ENCODE measurements at places on chromosomes 2 and 18.
A peak's percentile ranks its signal among the peaks of the same experiment; 100 is the strongest.

DNA sequence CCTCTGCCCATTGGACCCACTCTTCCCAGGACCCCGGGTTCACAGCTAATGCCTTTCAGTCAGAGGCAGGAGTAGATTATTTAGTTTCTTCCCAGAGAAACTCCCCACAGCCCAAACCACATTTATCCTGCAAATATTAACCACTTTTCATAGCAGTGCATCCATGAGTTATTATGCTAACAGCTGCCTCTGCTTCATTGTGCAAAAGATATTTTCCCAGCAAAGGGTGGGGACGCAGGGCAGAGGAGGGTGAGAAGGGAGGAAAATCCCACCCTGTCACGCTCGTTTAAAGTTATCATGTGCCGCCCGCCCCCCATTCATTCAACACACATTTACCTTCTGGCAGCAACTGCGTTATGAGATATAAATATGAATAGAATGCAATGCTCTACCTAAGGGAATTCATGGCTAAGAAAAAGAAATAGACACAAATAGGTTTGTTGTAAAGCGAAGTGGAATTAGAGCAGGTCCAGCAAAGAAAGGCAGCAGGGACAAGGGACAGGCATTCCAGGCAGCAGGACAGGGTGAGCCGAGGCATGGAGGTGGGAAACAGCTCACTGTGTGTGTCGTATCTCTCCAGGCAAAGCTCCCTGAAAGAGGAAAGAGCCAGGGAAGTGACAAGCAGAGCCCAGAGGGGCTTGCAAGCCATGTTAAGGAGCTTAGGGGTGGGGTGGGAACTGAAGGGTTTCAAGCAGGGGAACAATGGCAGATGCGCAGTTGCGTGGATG lies 46.3 kb upstream of the LTBP1 start:
- no peak for DNase-seq

- DNase-seq, result no peak
These were observed 28.0 kb downstream of the HPCAL1 start for GRCh38 chr2:10330700-10331026.

GRCh38 chr2:47134386-47135090 lies 20.6 kb downstream of the STPG4 start:
- DNase-seq, result no peak

DNA sequence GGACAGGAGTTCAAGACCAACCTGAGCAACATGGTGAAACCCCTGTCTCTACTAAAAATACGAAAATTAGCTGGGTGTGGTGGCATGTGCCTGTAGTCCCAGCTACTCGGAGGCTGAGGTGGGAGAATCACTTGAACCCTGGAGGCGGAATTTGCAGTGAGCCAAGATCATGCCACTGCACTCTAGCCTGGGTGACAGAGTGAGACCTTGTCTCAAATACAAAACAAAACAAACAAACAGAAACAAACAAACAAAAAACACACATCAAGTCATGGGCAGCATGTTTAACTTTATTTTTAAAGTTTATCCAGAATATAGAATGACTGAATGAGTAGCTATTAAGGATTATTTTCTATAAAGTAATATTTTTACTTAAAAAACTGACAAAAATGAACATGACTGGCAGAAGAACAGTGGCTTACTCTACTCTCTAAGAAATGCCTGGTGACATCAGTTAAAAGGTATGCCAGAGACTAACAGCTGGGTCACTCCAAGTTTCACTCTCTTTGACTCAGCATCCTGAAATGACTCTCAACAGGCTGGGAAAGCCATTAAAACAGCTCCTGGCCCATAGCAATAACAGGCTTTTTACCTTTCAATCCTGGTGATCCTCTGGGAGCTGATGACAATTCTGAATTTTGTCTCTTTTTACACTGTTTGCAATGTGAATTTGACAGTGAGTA lies 281.6 kb upstream of the STON1 start:
- DNase-seq, result peak; percentile 32

- DNase-seq, result no peak
These were observed 201.2 kb upstream of the PIK3C3 start for GRCh38 chr18:41753826-41754225.

DNA sequence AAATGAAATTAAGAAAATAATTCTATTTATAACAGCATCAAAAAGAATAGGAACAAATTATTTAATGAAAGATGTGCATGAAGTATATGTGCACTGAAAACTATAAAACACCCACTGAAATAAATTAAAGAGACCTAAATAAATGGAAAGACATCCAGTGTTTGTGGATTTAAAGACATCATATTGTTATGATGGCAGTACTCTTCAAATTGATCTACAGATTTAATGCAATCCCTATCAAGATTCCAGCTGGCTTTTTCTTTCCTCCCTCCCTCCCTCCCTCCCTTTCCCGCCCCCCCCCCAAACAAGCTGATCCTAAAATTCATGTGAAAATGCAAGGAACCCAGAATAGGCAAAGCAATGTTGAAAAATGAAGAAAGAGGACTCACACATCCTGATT lies 83.5 kb upstream of the ZFP36L2 start:
- DNase-seq, result no peak

DNA sequence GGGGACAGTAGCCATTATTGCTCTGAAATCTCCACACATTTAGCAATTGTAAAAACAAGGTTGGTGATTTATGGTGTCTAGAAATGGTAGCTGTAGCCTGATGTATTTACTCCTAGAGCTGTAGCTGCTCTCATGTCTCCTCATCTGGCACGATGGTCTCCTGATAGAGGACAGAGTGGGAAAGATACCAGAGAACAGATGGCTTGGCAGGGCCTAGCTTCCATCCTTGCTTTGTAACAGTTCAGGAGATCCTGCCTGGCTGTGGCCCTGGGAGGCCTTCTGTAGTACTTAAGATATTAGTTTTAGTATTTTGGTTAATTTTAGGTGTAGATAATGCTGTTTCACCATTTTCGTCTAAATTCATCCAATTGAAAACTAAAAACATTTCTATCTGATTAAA lies 6.7 kb downstream of the ATG16L1 start:
- DNase-seq, result no peak

- DNase-seq, result no peak
These were observed 216.3 kb downstream of the BCL11A start for GRCh38 chr2:60337142-60337497.

DNA sequence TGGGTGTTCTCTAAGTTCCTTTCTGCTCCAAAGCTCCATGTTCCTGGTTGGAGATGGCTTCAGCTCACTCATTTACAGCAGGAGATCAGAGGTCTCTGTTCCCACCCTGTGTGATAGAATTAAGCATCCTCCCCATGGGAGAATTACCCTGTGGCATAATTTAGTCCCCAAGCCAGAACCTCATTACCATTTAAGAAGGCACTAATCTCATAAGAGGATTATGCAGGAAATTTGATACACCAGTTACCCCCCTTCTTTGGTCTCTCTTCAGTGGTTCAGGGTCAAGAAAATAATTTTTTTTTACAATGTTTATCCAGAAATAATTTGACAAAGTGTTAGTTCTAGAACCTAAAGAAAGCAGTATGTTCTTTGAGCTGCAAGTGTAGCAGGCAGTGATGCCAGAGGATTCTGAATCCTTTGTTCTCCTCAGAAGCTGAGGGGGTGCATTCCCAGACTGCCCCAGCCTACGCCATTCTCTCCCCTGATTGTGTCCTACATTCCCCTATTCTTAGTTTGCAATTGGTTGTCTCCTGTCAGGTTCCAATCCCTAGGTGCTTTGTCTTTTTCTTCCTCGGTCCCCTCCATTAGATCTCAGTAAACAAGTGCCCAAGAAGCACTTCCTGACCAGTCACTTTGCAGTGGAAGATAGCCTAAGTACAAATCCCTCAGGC lies 163.6 kb downstream of the PRKCE start:
- DNase-seq, result no peak

DNA sequence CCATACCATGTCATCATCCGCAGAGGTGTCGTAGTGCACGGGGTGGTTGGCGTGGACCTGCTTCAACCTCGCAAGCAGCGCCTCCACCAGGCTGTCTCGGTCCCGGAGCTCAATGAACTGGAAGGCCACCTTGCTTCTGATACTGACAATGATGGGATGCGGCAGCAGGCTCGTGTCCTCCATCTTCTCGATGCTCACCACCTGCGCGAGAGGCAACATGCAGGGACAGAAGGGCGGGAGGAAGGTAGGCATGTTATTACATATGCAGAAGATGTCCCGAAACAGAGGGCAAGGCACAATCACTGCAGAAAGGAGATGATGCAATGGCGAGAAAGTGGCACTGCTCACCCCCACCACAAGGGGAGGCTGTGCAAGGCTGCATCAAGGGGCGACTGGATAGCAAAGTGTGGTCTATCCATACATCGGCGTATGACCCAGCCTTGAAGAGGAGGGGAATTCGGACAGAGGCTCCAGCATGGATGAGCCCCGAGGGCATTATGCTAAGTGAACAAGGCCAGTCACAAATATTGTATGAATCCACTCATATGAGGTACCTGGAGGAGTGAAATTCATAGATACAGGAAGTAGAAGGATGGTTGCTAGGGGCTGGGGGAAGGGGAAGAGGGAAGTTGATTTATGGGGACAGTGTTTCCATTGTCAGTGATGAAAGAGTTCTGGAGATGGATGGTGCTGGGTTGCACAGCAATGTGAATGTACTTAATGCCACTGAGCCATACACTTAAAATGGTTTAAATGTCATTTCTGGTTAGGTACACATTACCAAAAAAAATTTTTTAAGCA lies 36.6 kb downstream of the RPL31 start:
- no peak for DNase-seq

DNA sequence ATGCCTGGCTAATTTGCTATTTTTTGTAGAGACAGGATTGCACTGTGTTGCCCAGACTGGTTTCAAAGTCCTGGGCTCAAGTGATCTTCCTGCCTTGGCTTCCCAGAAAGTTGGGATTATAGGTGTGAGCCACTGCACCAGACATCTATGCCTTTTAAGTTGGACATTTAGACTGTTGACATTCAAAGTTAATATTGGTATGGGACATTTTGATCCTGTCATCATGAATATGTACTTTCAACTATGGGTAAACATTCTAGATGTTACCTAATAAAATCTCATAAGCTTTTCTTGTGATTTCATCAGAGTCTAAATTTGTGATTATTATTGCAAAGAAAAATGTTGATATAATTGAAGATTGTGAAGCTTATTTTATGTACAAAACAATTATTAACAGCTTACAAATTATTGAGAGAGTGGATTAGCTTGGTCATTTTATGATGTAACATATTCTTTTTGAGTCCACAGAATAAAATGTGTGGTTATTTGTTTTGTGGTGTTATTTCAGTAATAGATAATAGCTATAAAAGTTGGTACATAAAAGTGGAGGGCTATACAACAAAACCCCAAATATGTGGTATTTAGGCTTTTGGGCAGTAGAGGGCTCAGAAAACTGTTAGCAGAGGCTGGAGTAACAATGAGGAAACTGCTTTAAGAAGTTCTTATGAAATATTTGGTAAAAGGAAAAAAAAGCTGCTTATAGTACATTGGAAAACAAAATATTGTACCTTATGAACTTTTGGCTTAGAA lies 41.4 kb downstream of the STARD6 start:
- DNase-seq, result no peak

DNA sequence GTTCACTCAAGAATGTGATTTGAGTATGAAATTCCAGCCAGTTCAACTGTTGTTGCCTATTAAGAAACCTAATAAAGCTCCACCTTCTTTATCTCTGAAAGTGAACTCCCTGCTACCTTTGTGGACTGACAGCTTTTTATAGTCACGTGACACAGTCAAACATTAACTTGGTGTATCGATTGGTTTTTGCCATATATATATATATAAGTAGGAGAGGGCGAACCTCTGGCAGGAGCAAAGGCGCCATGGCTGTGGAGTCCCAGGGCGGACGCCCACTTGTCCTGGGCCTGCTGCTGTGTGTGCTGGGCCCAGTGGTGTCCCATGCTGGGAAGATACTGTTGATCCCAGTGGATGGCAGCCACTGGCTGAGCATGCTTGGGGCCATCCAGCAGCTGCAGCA lies at the start of gene UGT1A1:
TSS of gene UGT1A1 (plus strand) at position 228 of the 400 bp plus-strand sequence. CDS start at position 246, 18 bp downstream.
- no peak for DNase-seq

DNA sequence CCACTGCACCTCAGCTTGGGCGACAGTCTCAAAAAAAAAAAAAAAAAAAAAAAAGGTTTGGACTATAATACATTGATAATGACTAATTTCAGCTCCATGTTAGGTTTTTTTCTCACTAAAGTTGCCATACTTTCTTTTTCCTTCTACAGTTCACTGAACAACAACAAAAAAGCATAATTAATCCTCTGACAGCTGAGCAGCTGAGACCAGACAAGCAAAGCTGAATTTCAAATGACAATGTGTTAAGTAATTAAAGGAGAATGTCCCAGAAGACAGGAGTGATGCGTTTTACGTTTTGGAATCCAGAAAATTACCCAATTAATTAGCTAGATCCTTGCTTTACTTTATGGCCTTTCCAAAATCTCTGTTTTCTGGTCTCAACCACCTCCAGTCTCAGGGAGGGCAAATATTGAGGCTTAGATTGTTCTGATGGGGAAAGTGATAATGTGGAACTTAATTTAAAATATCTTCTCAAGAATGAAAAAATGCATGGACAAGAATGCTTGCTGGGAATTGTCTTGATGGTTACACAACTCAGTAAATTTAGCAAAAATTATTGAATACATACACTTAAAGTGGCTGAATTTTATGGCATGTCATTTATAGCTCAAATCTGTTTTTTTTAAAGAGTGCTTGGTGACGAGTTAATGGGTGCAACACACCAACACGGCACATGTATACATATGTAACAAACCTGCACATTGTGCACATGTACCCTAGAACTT lies 17.4 kb upstream of the RMDN2 start:
- no peak for DNase-seq

DNA sequence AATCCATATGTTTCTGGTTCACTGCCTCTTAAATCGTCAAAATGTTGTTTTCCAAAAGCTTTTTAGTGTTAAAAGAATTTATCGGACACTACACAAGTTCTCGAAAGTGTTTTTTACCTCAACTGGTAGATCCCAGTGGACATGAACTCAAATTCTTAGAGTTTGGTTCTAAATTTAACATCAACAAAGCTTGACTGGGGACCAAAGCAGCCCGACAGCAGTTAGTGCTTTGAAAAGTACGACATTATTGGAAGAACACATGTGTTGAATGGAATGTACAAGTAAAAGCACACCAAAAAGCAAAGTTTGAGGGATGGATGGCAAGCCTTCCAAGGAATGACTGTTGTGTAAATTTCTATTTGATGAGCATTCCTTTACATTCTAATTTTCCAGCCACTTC lies 803.9 kb upstream of the POU3F3 start:
- DNase-seq, result no peak

DNA sequence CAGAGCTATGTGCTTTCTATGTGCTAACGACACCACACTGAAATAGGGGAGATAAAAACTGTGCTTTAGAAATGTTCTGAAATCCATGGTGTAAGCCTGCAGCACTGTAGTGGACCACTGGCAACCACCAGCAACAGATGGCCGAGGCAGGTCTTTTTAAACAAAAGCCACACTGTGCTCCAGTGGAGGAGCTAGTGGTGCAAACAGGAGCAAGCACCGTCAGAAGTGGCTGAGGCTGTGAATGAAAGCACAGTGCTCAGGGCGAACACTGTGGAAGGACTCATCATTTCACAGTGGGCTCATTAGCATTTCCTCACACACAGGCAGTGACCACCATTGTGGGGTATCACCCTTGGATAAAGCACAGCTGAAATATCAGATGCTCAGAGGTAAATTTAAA lies 22.9 kb upstream of the MTX2 start:
- no peak for DNase-seq
